ENCODE measurements at places on chromosomes 1 and 21.

GRCh38 chr1:94979656-94980581, 53.0 kb upstream of the CNN3 start:
- DNase-seq: no peak

GRCh38 chr1:10606064-10606463, 131.3 kb downstream of the PEX14 start:
- no peak for DNase-seq

DNA sequence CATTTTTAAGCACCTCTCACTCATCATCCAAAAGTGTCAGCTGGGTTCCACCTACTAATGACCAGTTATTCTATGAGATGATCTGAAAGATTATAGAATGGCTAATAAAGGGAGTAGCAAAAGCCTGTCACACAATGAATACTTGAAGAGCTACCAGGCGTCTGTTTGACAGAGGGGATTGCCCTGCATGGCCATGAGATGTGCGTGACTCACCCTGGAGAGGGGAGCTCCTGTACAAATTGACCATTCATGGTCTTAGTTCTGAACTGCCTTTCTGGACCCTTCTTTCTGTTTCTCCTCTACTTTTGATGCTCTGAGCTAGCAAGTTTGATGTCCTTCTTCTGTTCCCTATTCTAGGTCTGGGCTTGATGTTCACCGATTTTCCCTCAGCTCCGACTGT, 85.2 kb upstream of the ABCD3 start:
- no peak for DNase-seq

- no peak for DNase-seq
Measured at GRCh38 chr1:151723726-151724370, 2.5 kb downstream of the RIIAD1 start.

DNA sequence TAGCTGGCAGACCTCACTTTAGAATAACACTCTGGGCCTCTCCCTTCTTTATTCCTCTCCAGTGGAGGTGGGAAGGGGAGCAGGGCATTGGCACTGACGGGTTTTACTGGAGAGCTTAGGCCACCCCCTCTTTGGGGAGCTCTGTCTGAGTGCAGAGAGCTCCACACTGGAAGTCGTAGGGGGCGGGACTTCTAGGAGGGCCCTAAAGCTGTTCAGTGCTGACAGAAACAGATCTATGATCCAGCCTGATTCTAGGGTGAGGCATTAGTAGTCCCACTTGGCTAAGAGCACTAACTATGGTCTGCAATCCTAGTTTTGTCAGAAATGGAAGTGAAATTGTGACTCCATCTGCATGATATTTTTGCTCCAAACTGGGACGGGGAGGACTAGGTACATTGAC, 138.7 kb downstream of the MIS18A start:
- DNase-seq: no peak

DNA sequence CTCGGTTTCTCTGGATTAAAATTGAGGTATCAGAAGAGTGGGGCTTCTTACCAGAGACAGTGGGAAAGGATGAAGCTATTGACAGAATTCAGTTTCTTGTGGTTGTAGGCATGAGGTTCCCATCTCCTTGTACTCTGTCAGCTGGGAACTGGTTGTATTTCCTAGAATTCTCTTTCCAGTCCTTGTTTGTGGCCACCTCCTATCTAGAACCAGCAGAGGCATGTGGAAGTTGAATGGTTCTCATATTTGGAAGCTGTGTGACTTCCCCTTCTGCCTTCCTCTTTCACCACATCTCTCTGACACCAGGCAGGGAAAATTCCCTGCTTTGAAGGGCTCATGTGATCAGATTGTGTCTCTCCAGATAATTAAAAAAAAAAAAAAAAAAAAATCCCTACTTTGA, 457.7 kb upstream of the ADAMTS5 start:
- no peak for DNase-seq

- DNase-seq: no peak
Measured at GRCh38 chr1:26156285-26157038, 2.4 kb upstream of the FAM110D start.

- no peak for DNase-seq
Measured at GRCh38 chr1:21297975-21298374, 7.7 kb upstream of the ECE1 start.

DNA sequence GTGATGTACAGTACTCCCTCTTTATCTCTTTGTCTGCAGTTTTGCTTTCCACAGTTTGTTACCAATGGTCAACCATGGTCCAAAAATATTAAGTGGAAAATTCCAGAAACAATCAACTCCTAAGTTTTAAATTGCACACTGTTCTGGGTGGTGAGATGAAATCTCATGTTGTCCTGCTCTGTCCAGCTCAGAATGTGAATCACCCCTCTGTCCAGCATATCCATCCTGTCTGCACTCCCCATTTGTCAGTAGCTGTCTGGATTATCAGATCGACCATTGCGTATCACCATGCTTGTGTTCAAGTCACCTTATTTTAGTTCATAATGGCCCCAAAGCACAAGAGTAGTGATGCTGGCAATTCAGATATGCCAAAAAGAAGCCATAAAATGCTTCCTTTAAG, 118.2 kb upstream of the PDE4B start:
- DNase-seq: no peak

DNA sequence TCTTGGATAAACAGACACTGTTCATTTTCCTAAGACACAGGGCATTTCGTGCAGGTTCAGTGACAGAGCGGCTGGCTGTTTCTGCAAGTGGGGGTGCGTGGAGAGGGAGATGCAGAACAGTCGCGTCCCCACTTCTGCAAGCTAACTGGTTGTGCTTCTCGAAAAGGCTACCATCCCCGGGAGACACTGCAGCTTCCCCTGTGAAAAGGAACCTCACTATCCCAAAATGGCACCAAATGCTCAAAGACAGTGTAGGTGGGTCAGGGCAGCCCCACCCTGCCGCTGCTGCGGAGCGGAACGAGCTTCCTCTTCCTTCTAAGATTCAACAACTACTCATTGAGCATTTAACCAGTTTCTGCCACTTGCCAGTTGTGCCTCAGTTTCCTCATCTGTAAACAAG, 19.2 kb upstream of the BACE2 start:
- DNase-seq: no peak

DNA sequence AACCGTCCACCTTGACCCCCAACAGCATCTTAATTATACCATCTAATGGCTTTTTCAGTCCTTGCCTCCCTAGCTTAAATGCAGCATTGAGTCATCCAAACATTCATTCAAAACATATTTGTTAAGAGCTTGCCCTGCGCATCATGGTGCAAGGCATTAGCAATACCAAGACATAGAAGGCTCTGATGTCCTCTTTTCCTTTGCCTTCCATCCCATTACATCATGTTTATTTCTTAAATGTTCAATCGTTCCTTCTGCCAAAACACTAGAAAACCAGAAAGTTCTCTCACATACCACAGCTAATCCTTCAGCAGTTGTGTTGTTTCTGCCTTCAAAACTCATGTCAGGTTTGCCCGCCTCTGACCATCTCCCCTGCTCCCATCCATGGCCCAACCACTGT, 29.8 kb upstream of the VTCN1 start:
- no peak for DNase-seq

DNA sequence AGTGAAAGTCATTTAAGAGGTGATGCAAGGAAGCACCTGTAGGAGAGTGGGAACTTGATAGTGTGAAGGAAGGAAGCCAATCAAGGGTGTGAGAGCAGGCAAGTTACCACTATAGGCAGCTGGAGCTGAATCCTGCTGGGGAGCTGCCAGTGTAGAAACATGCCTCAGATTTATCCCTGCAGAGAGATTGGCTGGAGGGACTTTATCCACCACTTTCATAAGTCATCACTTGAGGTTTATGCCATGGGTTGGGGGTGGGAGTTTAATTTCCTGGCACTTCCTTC, 443.6 kb downstream of the PLPP3 start:
- DNase-seq: no peak

DNA sequence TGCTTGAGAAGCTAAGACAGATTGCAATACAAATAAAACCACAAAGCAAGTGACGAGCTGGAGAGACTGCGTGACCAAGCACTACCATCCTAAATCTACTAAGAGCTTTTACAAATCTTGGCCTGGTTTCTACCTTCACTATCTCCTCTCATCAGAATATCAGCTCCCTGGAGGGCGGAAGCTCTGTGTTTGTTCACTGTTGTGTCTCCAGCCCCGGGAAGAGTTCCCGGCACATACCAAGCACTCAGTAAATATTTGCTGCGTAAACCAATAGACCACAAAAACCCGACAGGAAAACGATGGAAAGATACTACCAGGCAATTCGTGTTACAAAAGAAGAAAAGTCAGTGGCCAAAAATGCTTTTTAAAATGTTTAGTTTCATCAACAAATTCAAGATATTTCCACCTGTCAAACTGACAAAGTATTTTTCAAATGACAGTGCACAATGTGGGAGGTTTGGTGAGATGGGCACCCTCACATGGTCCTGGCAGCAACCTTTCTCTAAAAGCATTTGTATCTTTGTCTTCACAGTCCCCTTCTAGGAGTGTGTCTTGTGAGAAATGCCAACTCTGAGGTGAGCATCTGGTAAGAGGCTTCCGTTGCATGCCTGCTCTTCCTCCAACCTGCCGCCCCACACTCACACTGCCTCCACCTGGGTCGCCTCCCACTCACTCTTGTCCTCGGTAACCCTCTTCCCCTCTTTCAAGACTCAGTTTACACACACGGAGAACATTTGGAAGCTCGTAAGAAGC, 34.7 kb downstream of the SLC1A7 start:
- no peak for DNase-seq

- DNase-seq: no peak
Measured at GRCh38 chr1:107670397-107671040, 294.5 kb downstream of the VAV3 start.

DNA sequence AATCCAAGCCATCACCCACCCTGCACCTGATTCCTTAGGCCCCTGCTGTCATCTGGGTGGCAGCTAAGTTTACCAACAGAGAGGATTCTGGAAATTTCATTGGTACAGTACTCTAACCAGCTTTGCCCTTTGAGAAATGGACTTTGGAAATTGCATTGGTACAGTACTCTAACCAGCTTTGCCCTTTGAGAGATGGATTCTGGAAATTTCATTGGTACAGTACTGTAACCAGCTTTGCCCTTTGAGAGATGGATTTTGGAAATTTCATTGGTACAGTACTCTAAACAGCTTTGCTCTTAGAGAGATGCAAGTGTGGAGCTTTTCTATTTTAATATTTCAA, 42.5 kb downstream of the MAB21L3 start:
- DNase-seq: no peak

GRCh38 chr1:192439373-192440025, 122.7 kb downstream of the RGS21 start:
- no peak for DNase-seq

DNA sequence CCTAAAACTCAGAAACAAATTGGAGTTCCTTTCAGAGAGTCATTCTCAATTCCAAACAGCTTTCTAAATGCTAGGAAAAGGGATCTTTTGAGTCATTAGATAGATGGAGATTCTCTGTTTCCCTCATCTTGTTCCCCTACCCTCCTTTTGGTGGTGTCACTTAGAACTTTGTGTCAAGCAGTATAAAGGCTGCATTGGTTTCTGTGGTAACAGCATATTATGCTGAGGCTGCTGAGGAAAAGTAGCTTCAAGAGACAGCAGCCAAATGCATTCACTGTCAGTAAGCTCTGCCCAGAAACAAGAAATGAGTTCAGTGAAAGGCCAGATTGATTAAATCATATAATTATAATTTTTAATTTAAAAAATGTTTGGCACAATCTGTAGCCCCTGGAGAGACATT, 144.1 kb downstream of the LRRC40 start:
- DNase-seq: no peak

DNA sequence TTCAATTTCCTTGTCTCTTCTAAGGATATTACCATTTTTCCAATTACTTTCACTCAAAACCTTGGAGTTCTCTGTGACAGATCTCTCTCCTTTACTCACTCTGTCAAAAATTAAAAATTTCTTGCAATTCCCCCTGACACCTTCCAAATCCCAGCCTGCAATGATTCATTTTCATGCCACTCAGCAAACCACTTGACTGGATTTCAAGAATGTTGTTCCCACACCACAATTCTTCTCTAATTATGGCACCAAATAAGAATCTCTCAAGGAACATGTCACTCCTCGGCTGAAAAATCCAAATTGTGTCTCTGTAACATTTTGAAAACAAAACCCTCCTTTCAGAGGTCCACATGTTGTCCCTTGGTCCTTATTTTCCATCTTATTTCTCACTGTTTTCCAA, 438.9 kb upstream of the ZP4 start:
- no peak for DNase-seq

GRCh38 chr1:232587141-232588008, 42.6 kb downstream of the SIPA1L2 start:
- no peak for DNase-seq

- no peak for DNase-seq
Measured at GRCh38 chr1:227131193-227131592, 187.1 kb downstream of the CDC42BPA start.

DNA sequence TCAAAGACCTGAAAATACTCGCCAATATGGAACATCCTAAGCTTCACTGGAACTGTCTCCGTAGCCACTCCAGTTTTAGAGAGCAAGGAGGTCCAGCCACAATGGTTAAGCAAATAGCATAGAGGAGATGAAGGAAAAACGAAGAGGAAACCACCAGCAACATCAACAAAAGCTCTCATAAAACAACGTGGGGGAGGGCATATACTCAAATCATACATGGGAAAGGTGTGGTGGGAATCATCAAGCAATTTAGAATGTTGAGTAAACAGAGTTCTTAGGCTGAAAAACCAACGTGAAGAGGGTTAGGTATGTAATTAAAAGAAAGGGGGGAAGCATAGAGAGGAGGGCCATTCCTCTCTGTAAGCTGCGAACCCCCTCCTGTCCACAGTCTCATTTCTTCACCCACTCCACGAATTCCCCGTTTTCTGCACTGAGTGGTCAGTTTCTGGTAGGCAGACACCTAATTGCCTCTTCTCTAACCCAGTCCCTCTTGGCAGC, 1.0 kb downstream of the TMEM59 start:
- no peak for DNase-seq

- DNase-seq: peak; percentile 29
Measured at GRCh38 chr1:171784784-171785183, 3.3 kb downstream of the METTL13 start.

GRCh38 chr1:203518541-203518940, 24.6 kb downstream of the OPTC start:
- DNase-seq: no peak

DNA sequence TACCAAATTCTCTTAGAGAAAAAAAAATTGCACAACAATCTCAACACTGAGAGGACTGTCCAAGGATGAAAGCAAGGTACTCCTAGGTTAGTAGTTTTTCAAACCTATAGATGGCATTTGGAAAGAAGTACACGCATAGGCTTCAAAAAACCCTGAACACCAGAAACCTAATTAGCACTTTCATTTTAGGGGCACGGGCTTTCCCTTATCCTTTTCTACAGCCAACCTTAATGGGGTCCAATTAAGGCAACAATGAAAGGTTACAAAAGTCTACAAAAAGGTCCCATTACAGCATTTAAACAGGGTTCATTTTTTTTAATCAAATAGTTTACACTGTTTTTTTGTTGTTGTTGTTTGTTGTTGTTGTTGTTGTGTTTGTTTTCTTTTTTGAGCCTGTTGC, 6.2 kb downstream of the KDM5B start:
- DNase-seq: no peak

- no peak for DNase-seq
Measured at GRCh38 chr1:157001304-157001703, 44.2 kb downstream of the ARHGEF11 start.

GRCh38 chr1:41662765-41663437, 178.4 kb upstream of the EDN2 start:
- DNase-seq: no peak

Measured in activated CD4-positive, alpha-beta T cell treated with anti-CD3 and anti-CD28 coated beads, Interleukin-2, amount 10 ng/mL, durations not matched to agents 7 days and 5 days (primary cell).